ENCODE measurements at places on chromosomes 5 and 9.

- no peak for DNase-seq
Measured at GRCh38 chr5:73379435-73379834, 69.1 kb downstream of the FOXD1 start.

- no peak for DNase-seq
Measured at GRCh38 chr9:96020792-96021550, 145.5 kb downstream of the ERCC6L2 start.

DNA sequence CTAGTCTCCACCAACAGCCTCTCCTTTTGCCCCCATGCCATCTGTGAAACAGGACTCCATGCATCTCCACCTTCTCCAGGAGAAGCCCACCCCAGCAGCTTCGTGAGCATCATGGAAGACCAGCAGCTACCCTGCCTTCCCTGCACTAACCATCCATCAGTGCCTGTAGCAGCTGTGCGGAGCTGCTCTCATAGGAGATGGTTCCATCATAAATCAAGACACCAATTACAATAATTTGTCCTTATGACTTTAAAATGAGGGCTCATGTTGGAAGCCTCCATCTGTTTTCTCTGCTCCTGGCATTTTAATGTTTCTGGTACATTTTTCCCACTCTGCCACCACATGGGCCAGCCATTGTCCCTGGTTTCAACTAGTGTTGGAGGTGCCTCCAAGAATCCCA lies 69.9 kb downstream of the FGF1 start:
- DNase-seq: no peak

- DNase-seq: no peak
Measured at GRCh38 chr9:133050781-133051180, 11.0 kb upstream of the CEL start.

DNA sequence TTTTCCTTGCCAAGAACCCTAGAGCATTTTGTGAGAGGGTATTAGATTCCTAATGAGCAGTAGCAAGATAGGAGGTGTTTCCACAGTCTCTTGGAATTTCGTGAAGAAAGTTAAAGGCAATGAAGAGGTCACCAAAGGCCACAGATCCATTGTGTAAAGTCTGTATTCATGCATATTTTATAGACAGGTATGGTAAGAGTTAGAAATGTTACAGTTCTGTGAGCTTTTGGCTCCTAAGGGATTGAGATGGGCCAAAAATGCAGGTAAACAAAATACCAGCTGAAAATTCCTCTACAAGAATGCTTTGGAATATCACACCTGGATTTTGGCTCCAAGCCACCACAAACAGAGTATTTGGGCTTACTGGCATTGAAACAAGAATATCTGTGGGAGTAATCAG lies 47.4 kb upstream of the FST start:
- no peak for DNase-seq

Measured in NCI-H748 treated with DMSO at 0.1 percent for 48 hours (cell line).